ENCODE measurements at places on chromosomes 2 and 18.

GRCh38 chr2:182667315-182667695, 48.8 kb upstream of the DNAJC10 start:
- no peak for DNase-seq

DNA sequence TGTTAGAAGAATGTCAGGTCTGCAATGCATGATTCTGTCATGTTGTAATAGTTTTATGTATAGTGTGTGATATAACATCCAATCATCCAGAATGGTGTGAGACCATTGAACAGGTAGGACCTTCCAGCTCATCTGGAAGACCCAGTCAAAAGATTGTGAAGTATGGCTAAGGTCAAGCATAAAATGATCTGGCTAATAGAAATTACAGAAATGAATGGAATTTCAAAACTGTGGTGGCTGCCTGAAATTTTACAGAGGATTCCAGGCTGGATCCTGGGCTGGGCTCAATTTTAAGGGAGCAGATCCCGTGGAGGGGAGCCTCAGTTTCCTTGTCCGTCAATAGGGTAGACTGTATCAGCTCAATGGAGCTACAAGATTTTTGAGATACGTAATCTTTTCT, 39.1 kb downstream of the ACKR3 start:
- DNase-seq: no peak

DNA sequence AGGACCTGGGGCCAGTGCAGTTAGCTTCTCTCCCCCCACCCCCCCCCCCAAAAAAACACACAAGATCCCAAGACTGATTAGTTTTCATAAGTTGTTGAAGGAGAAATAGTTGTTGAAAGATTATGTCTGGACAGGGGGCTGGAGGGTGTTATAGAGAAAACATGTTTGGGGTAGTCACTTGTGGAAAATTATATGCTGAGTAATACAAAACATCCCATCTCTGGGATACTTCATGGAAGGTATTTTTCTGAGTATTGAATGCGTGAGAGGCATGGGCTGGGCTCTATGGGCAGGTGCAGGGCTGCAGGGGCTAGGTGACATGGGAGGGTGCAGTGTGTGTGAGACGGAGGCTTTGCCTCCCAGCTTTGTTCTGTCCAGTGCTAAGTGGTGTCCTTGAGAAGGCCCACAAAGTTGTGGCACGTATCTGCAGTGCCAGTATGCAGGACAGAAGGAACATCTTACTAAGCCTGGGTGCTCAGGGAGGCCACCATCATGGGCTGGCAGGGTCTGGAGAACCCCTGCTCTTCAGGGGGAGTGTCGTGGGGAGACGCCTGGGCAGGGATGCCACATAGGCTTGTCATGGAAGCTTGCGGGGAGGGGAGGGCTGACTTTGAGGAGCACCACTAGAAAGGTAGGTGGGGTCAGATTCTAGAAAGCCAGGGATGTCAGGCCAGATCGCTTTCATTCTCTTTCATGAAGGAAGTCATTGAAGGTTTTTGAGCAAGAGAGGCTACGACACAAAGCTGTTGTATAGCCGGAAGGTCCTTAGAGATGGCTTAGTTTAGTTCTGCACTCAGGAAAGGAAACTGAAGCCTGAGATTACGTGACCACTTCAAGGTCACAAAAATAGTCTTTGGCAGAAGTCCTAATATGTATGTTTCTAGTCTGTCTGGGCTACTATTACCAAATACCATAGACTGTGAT, 232.0 kb downstream of the LDLRAD4 start:
- no peak for DNase-seq

DNA sequence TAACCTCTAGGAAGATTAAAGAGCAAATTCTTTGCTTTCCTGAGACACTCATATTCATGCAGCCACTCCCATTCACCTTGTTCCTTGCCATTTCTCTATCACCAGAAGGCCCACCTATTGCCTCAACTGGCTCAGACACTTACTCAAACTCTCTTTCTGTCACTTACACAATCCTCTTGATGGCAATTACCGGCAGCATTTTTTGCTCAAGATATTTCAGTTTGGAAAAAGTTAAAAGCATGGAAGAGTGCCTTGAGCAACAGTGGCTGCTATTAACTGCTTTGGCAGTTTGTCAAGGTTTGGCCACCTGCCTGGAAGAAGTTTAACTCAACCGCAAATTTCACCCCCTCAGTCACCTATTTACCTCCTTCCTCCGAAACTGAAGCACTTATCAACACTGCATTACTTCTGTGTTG, 1104.0 kb upstream of the PIK3C3 start:
- DNase-seq: no peak

DNA sequence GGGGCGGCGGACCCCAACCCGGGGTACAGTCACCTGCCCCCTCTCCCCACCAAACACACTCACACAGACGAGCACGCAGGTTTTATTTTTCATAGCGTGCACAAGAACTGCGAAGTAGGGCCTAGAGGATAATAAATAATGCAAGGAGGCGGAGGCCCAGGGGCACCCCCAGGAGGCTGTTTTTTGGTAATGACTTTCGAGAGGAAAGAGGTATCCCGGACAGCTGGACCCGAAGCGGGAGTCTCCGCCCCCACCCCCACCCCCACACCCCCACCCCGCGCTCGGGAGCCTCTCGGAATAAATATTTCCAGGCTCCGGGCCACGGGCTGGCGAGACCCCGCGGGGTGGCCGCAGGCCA, 3.4 kb downstream of the CYP26B1 start:
- no peak for DNase-seq

DNA sequence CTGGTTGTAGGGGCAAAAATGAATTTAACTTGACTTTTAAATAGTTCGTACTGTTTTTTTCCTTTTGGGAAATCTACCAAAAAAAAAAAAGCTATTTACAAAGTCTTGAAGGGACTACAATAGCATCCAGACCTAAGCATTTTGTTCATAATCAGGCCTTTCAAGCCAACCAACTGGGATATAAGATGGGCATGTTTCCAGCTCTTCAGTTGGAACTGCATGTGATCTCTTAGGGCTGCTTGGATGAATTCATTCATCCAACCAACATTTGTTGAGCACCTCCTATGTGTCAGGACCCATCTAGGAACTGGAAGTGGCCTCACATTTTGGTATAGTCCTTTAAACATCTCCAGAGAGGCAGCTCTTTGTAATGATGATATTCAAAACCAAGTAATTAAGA, 98.6 kb downstream of the AAK1 start:
- DNase-seq: no peak

Measured in activated naive CD4-positive, alpha-beta T cell treated with anti-CD3 and anti-CD28 coated beads, Interleukin-2, amount 50 U/mL, for 16 hours (primary cell).